ENCODE measurements at places on chromosomes 3 and 15. TPM values are rescaled to one million over a fixed set of nuclear protein-coding genes. Genes with fewer than 3 reads are reported as not detected.
A peak's percentile ranks its signal among the peaks of the same experiment; 100 is the strongest.

The ATP13A5 gene
- 0.12 TPM for total RNA-seq

The MYO5C gene
- total RNA-seq = 4.5 TPM

The CD200 gene
- 36.0 TPM for total RNA-seq

The TRIM42 gene
- not detected for total RNA-seq

The CAND2 gene
- 1.00 TPM for total RNA-seq

The GXYLT2 gene
- total RNA-seq = not detected

The AHSG gene
- total RNA-seq = not detected

The C3orf85 gene
- not detected for total RNA-seq

The NISCH gene
- total RNA-seq = 169 TPM

The SLC2A2 gene
- not detected for total RNA-seq

- H3K27me3 ChIP-seq = no peaks in the 10 kb centered on the region
- DNase-seq = peak; percentile 91
- H3K4me3 ChIP-seq = peak overlapping the region; percentile 43
- no peaks in the 10 kb centered on the region for H3K36me3 ChIP-seq
- peaks cover 68% of the 10 kb centered on the region for H3K4me1 ChIP-seq
Measured at GRCh38 chr3:169940470-169941181, 26.0 kb upstream of the SEC62 start.

DNA sequence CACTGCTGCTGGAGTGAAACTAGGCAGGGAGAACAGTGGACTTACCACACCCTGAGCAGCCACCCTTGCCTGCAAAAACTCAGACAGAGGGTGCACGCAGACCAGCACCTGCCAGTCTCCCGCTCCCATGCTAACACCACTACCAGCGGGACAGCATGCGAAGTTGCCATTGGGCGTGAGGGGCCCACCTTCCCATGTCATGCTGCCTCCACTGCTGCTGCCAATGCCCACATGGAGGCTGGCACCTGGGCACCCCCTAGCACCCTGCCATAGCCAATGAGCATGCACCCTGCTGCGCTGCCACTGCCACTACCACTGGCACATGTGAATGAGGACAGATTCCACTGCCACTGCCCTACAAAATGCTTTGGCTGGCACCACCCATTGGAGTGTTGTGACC lies 19.7 kb upstream of the MINAR1 start:
- no peak overlapping the region for H3K27ac ChIP-seq
- no peaks in the 10 kb centered on the region for H3K4me1 ChIP-seq
- H3K36me3 ChIP-seq = no peaks in the 10 kb centered on the region
- no peak for DNase-seq
- H3K27me3 ChIP-seq = no peaks in the 10 kb centered on the region
- no peak overlapping the region for H3K4me3 ChIP-seq

DNA sequence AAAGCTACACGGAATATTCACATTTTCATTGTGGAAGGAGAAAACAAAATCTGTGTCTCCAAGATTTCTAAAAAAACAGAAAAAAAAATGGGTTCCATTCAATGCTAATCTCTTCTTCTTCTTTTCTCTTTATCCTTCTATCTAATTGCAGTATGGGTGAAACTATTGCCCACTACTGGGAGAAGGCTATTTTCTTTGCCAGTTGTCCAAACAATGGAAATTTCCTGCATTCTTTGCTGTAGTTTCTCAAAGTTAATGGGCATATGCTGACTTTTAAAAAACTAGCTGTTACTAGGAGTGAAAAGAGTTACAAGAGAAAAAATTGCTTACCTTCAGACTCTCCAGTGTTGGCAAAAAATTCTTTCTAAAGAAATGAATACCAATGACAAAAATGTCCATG lies 179.3 kb upstream of the ANKRD28 start:
- no peaks in the 10 kb centered on the region for H3K4me1 ChIP-seq
- no peak for DNase-seq
- H3K4me3 ChIP-seq = no peak overlapping the region
- no peaks in the 10 kb centered on the region for H3K27me3 ChIP-seq
- H3K36me3 ChIP-seq = no peaks in the 10 kb centered on the region

DNA sequence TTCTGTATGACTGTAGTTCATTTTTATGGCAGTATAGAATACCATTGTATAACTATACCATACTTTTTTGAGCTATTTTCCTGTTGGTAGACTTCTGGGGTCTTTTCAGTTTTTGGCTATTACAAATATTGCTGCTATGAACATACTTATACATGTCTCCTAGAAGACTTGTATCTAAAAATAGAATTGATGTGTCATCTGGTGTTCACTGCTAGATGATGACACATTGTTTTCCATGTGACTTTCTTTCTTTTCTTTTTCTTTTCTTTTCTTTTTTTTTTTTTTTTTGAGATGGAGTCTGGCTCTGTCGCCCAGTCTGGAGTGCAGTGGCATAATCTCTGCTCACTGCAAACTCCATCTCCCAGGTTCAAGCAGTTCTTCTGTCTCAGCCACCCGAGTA lies 69.8 kb downstream of the SH3GL3 start:
- H3K36me3 ChIP-seq = no peaks in the 10 kb centered on the region
- no peaks in the 10 kb centered on the region for H3K4me1 ChIP-seq
- no peak overlapping the region for H3K27ac ChIP-seq
- no peak for DNase-seq
- no peak overlapping the region for H3K4me3 ChIP-seq

DNA sequence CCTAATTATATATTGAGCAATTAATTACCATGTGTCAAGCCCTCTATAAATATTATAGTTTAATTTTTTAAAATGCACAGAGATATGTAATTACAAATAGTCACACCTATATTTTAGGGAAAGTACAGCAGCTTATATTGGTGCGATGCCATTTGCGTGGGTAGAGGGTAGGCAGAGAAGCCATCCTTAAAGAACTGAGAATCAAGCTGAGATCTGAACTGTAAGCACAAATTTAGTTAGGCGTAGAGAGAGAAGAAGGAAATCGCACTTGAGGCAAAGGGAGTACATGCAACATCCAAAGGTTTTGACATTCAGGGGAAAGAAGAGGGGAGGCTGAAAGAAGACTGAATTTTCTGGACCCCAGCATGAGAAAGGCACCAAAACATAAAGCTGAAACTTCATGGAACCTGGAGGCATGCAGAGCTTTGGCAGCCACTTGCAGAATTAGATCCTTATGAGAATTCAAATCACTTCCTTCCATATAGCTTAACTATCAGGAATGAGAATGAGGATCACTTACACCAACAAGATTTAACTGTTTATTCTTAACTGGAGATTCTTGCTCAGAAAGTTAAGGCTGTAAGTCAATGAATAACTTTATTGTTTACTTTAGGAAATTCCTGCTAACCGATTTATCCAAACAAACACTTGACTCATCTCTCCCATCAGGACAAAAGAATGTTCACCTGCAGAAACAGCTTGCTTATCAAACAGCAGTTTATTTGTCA lies 114.3 kb downstream of the TGFBR2 start:
- H3K27ac ChIP-seq = no peak overlapping the region
- no peak overlapping the region for H3K4me3 ChIP-seq
- no peaks in the 10 kb centered on the region for H3K27me3 ChIP-seq
- H3K4me1 ChIP-seq = peaks cover 4% of the 10 kb centered on the region
- no peaks in the 10 kb centered on the region for H3K36me3 ChIP-seq

GRCh38 chr15:92839696-92840095 lies 60.4 kb upstream of the CHD2 start:
- no peaks in the 10 kb centered on the region for H3K36me3 ChIP-seq
- peak overlapping the region; percentile 39 for H3K27ac ChIP-seq
- H3K4me3 ChIP-seq = peak overlapping the region; percentile 38

GRCh38 chr15:89575656-89576416 lies 567 bp downstream of the TICRR start:
- H3K27me3 ChIP-seq = peaks cover 5% of the 10 kb centered on the region
- no peaks in the 10 kb centered on the region for H3K36me3 ChIP-seq
- no peak overlapping the region for H3K27ac ChIP-seq

- H3K4me3 ChIP-seq = peak within 1 kb of the TSS; percentile 59
- H3K27ac ChIP-seq = no peak within 1 kb of the TSS
- no peaks in the 10 kb centered on the region for H3K36me3 ChIP-seq
- no peaks in the 10 kb centered on the region for H3K27me3 ChIP-seq
- DNase-seq = peak; percentile 81
- H3K4me1 ChIP-seq = peaks cover 19% of the 10 kb centered on the region
Measured at GRCh38 chr3:49171119-49171774, at the start of gene KLHDC8B. TSS of gene KLHDC8B (plus strand) at chr3:49171598. CDS start at chr3:49172770, 1,172 bp downstream.

DNA sequence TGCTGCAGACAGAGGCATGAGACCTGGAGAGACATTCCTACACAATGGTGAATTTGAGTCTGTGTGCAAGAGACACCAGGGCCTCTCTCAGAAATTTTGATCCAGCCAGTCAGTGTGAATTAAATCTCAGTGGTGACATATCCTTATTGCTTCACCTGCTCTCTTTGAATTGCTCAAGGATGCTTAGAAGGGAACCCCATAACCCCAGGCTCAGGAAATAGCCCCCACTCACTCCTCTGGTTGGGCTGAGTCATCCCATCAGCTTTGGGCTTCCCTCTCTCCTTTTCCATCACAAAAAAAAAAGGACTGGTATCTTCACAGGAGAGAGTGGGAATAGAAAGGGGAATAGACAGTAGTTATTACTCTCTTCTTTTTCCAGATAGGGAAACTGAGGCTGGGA lies 33.0 kb upstream of the LARS2 start:
- H3K27me3 ChIP-seq = no peaks in the 10 kb centered on the region
- H3K36me3 ChIP-seq = no peaks in the 10 kb centered on the region
- H3K4me1 ChIP-seq = no peaks in the 10 kb centered on the region
- H3K4me3 ChIP-seq = no peak overlapping the region
- H3K27ac ChIP-seq = no peak overlapping the region
- DNase-seq = no peak

DNA sequence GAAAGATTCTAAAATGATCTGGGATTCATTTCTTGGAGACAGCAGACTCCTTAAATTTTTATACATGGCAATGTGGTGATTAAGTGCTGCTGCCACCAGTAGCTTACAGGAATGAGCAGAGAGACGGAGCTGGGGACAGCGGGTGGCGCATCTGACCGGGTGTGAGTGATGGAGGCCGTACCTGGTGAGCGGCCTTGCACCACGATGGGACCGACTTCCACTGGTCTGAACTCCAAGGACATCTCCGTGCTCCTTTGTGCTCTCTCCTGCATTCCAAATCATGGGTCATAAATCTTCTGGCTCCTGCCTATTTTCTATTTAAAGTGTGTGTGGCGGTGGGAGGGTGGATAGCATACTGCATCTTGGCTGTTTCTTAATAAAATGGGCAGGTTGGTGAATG lies 262.6 kb downstream of the ABHD5 start:
- no peaks in the 10 kb centered on the region for H3K4me1 ChIP-seq
- no peak for DNase-seq
- H3K27me3 ChIP-seq = no peaks in the 10 kb centered on the region
- H3K4me3 ChIP-seq = no peak overlapping the region
- H3K36me3 ChIP-seq = no peaks in the 10 kb centered on the region

GRCh38 chr15:45795440-45796069 lies 160.7 kb downstream of the SQOR start:
- no peak overlapping the region for H3K4me3 ChIP-seq
- H3K27me3 ChIP-seq = no peaks in the 10 kb centered on the region
- no peak for DNase-seq
- H3K36me3 ChIP-seq = no peaks in the 10 kb centered on the region
- H3K4me1 ChIP-seq = no peaks in the 10 kb centered on the region
- H3K27ac ChIP-seq = no peak overlapping the region

GRCh38 chr3:69390771-69391170 lies 4.9 kb upstream of the FRMD4B start:
- H3K36me3 ChIP-seq = no peaks in the 10 kb centered on the region
- peaks cover 8% of the 10 kb centered on the region for H3K4me1 ChIP-seq
- no peak overlapping the region for H3K4me3 ChIP-seq
- H3K27ac ChIP-seq = no peak overlapping the region
- H3K27me3 ChIP-seq = no peaks in the 10 kb centered on the region

GRCh38 chr15:41013691-41014414 lies 60.6 kb downstream of the CHAC1 start:
- no peak overlapping the region for H3K27ac ChIP-seq
- no peaks in the 10 kb centered on the region for H3K27me3 ChIP-seq

DNA sequence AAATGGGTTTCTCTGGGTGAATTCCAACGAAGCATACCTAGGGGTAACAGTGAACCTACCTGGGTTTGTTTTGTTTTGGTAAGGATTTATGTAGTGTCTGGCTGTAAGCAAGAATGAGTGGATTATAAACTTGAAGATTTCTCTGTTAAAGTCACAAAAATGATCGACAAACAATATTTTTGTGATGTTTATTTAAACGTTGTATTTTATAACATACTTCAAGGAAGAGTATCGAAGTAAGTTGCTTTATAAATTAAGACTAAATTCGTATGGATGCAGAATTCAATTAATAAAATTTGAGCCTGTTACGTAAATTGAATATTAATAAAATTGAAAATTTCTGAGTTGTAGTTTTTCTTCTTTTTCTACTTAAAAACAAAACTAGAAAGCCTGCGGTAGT lies 982 bp upstream of the ZDHHC23 start:
- peak overlapping the region; percentile 85 for H3K4me3 ChIP-seq
- no peak for DNase-seq
- H3K27ac ChIP-seq = no peak overlapping the region
- no peaks in the 10 kb centered on the region for H3K36me3 ChIP-seq
- H3K4me1 ChIP-seq = peaks cover 14% of the 10 kb centered on the region
- H3K27me3 ChIP-seq = no peaks in the 10 kb centered on the region

DNA sequence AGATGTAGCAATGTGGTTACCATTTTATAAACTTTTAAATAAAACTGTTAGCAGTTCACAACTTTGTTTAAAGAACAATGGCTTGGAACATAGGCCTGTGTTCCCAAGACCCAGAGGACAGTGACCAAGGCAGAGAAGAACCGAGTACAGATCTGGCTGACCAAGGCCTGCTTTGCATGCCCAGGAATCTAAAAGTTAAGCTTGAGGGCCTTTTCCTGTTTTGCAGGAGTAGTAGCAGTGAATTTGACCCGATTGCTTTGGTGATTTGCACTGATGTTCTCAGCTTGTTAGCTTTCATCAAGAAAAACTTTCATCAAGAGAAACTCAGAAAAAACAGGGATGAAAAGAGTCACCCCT lies 9.9 kb downstream of the FILIP1L start:
- H3K27ac ChIP-seq = no peak overlapping the region
- no peak overlapping the region for H3K4me3 ChIP-seq
- no peaks in the 10 kb centered on the region for H3K36me3 ChIP-seq
- no peak for DNase-seq
- no peaks in the 10 kb centered on the region for H3K27me3 ChIP-seq

GRCh38 chr3:47318916-47319315 lies 36.2 kb downstream of the KLHL18 start:
- H3K36me3 ChIP-seq = peaks cover 36% of the 10 kb centered on the region
- no peak overlapping the region for H3K27ac ChIP-seq
- no peak overlapping the region for H3K4me3 ChIP-seq
- no peak for DNase-seq
- no peaks in the 10 kb centered on the region for H3K27me3 ChIP-seq
- no peaks in the 10 kb centered on the region for H3K4me1 ChIP-seq

GRCh38 chr3:102053375-102053989 lies 204.2 kb downstream of the NFKBIZ start:
- H3K27ac ChIP-seq = no peak overlapping the region
- peaks cover 22% of the 10 kb centered on the region for H3K4me1 ChIP-seq
- no peak overlapping the region for H3K4me3 ChIP-seq
- no peaks in the 10 kb centered on the region for H3K27me3 ChIP-seq
- no peaks in the 10 kb centered on the region for H3K36me3 ChIP-seq
- no peak for DNase-seq
